ENCODE measurements at places on chromosomes 7 and 10.

DNA sequence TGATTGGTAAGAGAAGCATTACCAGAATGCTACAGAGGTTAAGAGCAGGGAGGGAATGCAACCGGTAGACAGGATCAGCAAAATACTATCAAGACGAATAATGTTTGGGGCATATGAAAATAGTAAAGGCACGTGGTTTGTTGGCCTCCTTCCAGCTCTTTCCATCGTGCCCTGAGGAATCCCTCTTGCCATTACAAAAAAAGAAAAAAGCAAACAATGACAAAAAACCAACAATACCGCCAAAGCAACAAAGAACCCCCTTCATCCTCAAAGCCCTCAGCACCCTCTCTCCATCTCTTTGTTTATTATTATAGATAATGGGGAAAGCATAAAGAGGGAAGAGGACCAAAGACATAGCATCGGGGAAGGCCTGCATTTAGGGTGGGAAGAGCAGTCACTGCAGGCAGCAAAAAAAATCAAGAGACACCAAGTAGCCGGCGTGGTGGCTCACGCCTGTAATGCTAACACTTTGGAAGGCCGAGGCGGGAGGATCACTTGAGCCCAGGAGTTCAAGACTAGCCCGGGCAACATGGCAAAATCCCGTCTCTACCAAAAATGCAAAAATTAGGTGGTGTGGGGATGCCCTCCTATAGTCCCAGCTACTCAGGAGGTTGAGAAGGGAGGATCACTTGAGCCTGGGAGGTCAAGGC lies 78.0 kb downstream of the HIP1 start:
- DNase-seq = no peak

DNA sequence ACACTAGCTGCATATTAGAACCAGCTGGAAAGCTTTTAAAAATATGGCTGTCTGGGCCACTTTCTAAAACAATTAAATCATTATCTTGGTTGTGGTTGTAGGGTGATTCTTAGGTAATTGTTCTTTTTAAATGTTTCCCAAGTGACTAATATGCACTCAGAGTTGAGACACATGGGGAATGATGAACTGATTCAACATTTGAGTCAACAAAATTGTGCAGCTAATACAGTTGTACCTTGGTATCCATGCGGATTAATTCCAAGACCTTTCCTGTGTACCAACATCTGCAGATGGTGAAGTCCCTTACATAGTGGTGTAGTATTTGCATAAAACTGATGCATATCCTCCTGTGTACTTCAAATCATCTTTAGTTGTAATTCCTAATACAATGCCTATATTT lies 242.2 kb downstream of the ATRNL1 start:
- DNase-seq = no peak

DNA sequence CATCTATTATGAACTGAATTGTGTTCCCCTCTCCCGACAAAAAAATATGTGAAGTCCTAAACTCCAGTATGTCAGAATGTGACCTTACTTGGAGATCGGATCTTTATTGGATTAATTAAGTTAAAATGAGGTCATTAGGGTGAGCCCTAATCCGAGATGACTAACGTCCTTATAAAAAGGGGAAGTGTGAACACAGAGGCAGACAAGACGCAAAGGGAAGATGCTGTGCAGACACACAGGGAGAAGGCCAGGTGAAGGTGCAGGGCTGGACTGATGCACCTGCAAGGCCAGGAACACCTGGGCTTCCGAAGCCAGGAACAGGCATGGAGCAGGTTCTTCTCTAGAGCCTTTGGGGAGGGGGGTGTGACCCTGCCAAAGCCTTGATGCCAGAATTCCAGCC lies 187.8 kb downstream of the PARD3 start:
- DNase-seq = no peak

DNA sequence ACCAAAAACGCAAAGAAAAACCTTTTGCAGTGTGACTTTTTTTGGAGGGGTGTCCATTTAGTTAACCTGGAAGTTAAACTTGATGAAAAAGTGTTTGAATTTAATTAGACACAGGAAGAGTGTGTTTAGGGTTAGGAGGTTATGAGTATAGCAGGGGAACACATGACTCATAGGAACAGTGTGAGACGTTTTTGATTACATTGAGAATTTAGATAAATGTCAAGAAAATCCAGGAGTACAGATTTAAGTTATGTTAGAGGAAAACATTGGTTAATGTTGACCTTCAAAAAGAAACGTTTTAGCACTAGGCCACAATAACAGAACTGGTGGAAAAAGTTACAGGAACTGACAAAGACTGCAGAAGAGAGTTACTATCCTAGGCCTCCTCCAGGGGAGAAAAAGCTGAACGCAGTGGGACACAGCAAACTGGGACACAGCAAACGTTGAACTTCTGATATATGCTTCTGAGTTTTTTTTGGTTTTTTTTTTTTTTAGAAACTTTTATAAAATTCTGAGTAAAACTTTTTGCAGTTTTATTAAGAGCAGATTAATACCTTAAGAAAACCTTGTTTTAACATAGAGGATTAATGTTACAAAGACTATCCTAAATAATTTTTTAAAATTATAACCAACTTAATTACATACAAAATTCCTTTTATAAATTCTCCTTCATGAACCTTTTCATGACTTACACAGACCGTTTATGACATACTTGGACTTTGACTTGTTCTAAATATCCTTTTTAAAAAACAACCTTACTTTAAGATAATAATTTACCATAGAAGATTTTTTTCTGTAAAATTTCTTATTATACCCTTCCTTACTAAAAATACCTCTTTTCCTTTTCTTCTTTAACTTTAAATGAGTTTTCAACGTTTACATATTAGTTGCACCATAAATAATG lies 22.2 kb downstream of the LANCL2 start:
- no peak for DNase-seq

GRCh38 chr7:33233659-33234058 lies 104.3 kb downstream of the BBS9 start:
- DNase-seq = no peak

GRCh38 chr10:20888620-20889330 lies 8.3 kb downstream of the NEBL start:
- DNase-seq = no peak

DNA sequence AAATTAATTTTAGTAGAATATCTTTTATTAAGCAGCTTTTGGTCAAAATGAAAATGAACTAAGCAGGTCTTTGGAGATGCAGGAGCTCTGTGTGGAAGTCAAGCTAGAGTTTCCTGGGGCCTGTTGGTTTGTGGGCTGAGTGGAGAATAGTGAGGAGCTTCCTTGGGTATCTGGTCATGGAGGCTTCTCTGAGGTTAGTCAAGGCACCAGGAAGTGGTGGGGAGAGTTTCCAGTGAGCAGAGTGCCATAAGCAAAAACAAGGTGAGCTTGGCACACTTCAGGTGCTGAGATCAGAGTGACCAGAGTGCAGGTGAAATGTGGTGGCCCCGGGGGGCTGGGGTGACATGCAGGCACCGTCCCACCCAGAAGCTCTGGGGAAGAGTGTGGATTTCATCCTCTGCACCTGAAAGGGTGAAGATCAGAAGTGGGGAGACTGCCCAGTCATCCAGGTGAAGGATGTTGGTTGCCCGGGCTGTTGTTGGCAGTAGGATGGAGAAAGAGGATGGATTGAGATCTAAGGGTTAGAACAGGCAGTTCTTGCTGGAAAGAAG lies 77.4 kb downstream of the WDR37 start:
- no peak for DNase-seq

- DNase-seq = no peak
Observed at GRCh38 chr7:66697449-66698438, 42.8 kb upstream of the RABGEF1 start.

DNA sequence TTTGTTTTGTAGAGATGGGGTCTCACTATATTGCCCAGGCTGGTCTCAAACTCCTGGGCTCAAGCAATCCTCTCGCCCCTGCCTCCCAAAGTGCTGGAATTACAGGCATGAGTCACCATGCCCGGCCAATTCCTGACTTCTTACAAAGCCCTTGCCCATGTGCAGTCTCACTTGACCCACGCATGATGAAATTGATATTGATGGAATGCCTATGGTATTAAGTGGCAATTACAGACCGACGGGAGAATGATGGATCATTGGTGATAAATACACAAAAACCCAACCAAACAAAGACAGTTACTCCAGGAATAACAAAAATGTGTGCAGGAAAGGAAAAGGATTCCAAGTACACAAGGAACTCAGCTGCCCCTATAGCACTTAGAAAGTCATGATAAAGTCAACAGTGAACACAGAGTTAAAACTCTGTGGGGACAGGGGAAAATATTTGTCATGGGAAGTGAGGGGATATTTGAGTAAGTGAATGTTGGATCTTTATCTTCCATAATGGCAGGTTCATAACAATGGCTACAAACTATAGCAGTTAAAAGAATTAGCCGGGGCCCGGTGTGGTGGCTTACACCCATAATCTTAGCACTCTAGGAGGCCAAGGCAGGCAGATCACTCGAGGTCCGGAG lies 21.6 kb downstream of the HIP1 start:
- DNase-seq = no peak

Data from stimulated activated CD4-positive, alpha-beta T cell treated with anti-CD3 and anti-CD28 coated beads, Interleukin-15, amount 100 ng/mL, for 1 hour (primary cell).